ENCODE measurements at places on chromosomes 7 and 10.

GRCh38 chr10:55063811-55064210 lies 262.8 kb upstream of the PCDH15 start:
- no peak for DNase-seq

GRCh38 chr10:12481924-12482323 lies 132.6 kb downstream of the CAMK1D start:
- DNase-seq: no peak

DNA sequence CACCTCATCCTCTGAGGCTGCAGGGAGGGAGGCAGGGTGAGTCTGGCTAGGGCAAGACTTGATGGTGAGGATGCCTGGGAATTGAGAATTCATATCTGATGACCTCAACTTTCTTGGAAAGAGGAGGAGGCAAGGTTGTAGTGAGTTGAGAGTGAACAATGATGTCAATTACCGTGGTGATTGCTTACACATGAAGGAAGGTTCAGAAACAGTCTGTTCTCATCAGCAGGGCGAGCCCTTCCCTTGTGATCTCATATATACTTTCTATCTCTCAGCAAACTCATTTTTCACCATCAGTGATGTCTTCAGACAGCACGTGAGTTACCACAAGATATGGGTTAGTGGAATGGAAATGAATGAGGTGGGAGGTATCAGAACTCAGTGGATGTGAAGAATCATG lies 20.1 kb upstream of the COL13A1 start:
- DNase-seq: no peak

GRCh38 chr10:79460687-79461086 lies 15.3 kb upstream of the ZCCHC24 start:
- no peak for DNase-seq

DNA sequence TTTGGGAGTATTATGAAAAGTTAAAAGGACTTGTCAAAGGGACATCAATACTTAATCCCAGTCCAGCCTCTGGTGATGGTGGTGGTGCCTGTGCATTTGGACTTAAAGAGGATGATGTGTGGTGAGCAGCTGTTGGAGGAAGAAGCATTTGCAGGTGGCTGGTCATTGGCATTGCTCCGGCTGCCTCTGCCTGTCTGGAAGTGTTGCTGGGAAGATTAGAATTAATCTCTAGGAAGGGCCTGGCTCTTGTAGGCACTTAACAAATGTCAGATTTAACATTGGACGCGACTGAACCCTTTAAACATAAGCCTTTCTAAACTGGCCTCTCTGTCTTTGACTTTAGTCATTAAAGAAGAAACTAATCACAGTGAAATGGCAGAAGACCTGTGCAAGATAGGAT lies 58.8 kb downstream of the FIGNL1 start:
- no peak for DNase-seq

GRCh38 chr7:44980393-44981034 lies 1.7 kb upstream of the MYO1G start:
- DNase-seq: no peak

GRCh38 chr10:28298951-28299350 lies 3.9 kb downstream of the MPP7 start:
- no peak for DNase-seq

- DNase-seq: no peak
Measured at GRCh38 chr10:101568054-101568745, 19.9 kb downstream of the POLL start.

Data from NCI-H1105 (cell line).